ENCODE measurements at places on chromosomes 5 and 9.

GRCh38 chr5:117393125-117393524 is 818.5 kb upstream of the SEMA6A start:
- DNase-seq = no peak

DNA sequence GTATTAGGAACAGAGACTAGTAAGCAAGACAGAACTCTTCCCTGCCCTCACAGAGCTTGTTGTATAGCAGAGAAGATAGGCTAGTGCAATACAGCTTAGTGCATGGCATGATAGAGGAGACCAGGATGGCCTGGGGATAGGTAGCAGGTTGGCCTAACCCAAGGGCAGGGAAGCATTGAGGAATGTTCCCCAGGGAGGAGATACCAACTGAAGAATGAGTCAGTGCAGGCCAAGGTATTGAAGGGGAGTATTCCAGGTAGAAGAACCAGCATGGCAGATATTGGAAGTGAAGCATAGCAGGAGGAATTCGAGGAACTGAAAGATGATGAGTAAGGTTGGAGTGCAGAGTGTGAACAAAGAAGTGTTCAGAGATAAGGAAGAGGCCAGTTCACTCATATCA is 138.6 kb upstream of the DHFR start:
- DNase-seq = no peak

DNA sequence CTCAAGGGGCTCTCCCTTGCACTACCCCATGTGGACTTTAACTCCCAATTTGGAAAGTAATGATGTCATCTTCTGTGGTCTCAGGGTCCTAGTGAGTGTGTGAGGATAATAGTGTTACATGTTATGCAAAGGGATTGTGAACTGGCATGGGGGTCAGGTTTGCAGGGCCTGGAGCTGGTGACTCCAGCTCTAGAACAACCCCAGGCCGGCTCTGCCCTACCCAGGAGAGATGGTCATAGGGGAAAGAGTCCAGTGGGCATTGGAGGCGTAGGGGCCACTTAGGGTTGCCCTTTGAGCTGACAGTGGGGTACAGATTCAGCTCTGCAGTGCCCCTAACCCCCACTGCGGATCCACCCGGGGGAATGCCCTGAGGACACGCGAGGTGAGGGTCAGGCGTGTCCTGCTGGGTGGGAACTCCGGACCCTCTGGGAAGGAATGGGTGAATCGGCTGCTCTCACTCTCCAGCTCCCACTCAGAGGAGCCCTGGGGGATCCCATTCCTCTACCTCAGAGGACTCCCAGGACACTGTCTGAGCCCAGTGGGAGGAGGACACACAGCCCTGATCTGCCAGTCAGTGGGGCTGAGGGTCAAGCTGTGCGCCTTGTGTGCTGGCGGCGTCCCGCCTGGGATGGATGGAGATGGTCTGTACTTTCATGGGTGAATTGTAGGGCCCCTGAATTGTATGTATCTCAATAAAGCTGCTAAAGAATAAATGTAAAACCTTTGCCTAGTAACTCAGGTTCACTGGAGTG is 2.5 kb upstream of the NKD2 start:
- no peak for DNase-seq

GRCh38 chr5:40441733-40442132 is 238.0 kb upstream of the PTGER4 start:
- no peak for DNase-seq

- no peak for DNase-seq
Observed at GRCh38 chr9:117377046-117377445, 37.8 kb downstream of the ASTN2 start.

- DNase-seq = no peak
Observed at GRCh38 chr5:72438141-72438540, 69.1 kb downstream of the ZNF366 start.

- no peak for DNase-seq
Observed at GRCh38 chr5:116686438-116686837, 111.8 kb upstream of the SEMA6A start.

DNA sequence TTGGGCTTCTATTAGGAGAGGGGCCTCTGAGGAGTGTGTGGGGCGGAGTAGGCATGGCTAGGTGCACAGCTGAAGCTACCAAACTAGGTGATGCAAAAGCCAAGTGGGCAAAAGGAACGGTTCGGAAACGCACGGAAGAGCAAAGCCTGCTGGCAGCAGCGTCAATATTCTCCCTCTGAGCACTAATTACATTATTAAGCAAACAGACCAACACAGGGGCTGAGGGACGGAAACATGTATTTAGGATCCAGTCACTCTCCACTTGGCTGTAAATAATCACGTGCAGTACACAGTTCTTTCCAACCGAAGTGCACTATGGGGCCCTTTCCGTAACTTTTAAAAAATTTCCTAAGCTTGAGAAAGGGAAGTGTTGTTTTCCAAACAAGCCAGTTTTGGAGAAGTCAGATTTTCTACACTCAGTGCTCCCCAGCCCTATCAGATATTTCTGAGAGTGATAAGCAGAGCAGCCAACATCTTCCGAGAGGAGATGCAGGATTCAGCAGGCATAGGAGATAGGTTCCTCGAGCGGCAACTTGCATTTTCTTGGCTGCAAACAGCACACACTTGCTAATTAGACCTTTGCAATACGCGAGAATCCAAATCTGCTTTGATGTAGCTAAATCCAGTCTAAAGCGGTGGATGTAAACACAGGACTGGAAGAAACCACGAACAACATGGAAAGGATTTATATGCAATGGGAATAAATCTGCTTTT is 217.2 kb upstream of the TBCA start:
- no peak for DNase-seq

DNA sequence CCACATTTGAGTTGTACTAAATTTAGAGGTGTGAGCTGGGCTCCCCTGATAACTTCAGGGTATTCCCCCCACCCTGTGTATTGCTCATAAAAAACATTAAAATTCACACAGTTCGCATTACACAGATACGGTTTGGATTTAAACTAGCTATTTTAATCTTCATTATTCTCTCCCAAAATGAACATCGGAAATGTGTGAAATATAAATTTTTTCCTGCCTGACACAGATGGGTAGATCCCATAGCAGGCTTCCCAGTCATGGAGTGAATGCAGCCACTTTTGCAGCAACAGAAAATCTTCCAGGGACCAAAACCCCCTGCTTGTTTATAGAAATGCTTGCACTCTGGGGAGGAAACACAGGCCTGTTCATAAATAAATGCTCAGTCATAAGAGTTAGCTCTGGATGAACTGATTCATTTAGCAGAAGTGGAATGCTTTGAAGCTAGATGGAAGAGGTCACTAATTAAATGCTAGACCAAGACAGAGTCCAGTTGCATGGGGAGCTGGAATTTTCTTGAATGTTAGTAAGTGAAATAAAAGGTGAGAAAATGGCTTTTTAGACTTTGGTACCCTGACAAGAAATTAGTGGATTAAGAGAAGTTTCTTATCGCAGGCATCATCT is 115.6 kb downstream of the PDE8B start:
- DNase-seq = no peak

- DNase-seq = peak; percentile 99
Observed at GRCh38 chr9:87372356-87372851, 125.3 kb upstream of the DAPK1 start.

GRCh38 chr9:94987731-94988130 is 261.2 kb downstream of the AOPEP start:
- no peak for DNase-seq

- DNase-seq = no peak
Observed at GRCh38 chr5:100800562-100800961, 102.5 kb downstream of the ST8SIA4 start.

GRCh38 chr9:33222031-33222430 is 17.9 kb upstream of the SPINK4 start:
- no peak for DNase-seq

DNA sequence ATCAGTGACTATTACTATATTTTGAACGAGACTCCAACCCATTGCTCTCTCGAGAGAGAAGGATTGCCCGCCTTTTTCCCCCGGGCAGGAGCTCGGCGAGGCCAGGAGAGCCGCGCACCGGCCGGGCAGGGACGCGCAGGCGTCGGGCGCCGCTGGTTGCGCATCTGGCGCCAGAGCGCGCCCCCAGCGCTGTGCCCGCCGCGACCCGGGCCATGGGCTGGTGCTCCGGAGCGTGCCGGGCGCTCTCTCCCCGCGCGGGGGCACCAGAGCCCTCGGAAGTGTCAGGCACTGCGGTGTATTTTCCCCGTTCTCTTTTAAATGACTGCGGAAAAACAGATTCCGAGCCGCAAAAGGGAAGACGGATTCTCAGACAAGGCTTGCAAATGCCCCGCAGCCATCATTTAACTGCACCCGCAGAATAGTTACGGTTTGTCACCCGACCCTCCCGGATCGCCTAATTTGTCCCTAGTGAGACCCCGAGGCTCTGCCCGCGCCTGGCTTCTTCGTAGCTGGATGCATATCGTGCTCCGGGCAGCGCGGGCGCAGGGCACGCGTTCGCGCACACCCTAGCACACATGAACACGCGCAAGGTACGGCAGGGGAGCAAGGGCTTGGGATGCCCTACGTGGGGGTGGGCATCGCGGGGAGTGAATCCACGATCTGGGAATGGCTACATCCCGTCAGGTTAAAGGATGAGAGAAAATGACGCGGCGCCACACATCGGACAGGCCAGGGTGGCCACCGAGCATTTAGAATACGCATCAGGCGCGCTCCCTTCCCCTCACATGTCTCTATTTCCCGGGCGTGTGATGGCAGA is 1.1 kb upstream of the NTRK2 start:
- DNase-seq = peak; percentile 72

GRCh38 chr5:147701468-147701867 is 81.1 kb downstream of the JAKMIP2 start:
- DNase-seq = no peak

DNA sequence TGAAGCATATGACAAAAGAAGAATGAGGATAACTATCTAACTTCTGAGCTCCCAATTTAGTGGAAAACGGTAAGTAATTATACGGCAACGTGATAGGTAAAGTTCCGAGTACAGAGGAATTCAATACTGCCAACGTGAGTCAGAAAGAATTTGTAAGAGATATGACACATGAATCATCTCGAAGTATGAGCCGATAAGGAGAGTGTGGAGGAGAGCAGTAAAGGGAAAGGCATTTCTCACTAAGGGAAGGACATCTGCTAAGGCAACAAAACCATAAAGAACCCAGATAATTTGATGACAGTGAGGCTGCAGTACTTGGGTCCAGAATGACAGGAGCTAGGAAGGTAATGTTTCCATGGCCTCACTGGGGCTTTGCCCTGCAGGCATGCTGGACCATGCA is 11.0 kb downstream of the MPDZ start:
- no peak for DNase-seq

GRCh38 chr9:3224931-3225330 is 300.9 kb downstream of the RFX3 start:
- no peak for DNase-seq
